GM04504 (cell line): ENCODE measurements at places on chromosomes 3 and 15.

GRCh38 chr15:101018016-101018415 is 98.9 kb downstream of the LRRK1 start:
- no peak for DNase-seq

DNA sequence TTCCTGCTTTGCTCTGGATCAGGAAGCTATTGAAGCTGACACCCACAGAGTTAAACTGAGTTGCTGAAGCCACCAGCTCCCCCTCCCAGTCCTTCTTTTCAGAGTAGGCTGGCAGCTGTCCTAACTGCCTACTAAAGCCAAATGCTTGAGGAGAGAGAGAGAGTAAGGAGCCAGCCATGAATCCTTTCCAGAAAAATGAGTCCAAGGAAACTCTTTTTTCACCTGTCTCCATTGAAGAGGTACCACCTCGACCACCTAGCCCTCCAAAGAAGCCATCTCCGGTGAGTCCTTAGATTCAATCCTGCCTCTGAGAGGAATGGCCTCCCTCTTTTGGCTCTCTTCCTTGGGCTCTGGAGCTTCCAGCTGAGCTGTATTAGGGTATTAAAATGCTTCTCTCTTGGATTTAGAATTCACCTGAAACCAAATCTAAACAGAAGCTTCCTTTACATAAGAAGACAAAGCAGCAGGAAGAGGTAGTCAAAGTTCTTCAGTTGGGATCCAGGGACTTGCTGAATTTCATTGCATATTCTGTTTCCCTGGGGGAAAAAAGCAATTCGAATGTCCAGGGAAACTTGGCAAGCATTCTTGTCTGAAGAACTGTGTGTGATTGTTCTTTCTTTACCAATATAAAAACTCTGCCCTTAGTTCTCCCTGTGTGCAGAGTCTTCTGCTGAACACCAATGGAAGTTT is at the start of gene SLC15A2:
TSS of gene SLC15A2 (plus strand) at position 101 of the 690 bp plus-strand sequence. CDS start at position 177, 76 bp downstream.
- DNase-seq: no peak

- DNase-seq: no peak
Observed at GRCh38 chr3:50625231-50626182, 8.6 kb downstream of the MAPKAPK3 start.

DNA sequence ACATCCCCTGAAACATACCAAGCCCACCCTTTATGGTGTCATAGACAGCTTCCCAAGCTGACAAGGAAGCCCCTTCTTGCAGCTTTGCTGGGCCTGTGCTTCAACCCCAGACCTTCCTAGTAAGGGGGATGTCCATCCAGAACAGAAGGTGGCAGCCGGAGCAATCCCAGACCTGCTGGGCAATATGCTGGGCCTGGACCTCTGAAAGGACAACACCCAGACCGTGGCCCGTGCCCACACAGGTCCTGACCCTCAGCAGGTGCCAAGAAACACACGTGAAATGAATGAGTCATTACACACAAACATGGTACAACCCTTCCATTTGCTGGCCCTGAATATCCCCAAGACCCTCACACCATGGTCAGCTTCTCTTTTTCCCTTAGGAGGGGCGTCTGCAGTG is 19.8 kb upstream of the VILL start:
- DNase-seq: no peak

DNA sequence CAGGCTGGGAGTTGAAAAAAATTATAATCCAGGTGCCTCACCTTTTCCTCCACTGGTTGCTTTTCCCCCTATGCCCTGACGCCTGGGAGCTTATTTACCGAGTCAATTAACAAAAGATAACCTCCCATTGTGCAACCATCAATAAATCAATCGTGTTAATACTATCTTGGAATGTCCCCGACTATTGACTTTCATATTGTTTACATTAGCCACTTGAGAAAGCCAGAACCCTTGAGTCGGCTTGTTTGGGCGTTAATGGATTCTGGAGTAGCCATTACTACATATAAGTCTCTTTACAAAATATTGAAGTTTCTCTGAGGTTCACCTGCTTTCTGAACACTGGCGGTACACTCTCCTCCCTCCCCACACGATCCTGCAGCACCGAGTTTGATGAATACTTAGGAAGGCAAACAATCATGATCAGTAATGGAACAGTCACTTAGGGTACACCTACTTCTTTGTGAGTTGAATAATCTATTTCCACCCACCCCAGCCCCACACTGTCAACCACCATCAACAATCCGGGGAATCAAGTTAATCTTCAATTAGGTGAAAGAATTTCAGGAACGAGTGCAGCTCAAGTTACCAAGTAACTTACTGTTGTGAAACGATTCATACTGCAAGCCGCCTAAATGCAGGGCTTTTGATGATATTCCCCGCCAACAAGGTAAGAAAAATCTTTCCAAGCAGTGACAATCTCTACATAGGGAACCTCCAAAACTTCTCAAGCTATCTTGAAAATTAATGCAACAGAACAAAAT is 159.3 kb upstream of the NR2F2 start:
- no peak for DNase-seq

DNA sequence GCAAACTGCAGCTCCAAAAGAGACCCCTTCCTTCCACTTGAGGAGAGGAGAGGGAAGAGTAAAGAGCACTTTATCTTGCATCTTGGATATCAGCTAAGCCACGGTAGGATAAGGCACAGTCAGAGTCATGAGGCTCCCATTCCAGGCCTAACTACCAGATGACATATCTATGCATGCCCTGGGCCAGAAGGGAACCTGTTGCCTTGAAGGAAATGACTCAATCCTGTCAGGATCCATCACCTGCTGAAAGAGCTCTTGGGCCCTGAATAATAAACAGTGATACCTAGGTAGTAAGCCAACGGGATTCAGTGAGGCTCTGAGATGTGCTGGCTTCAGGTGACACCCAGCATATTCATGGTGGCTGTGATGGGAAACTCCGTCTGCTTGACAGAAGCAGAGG is 118.5 kb upstream of the EPHA3 start:
- DNase-seq: no peak

- DNase-seq: no peak
Observed at GRCh38 chr15:70512772-70513362, 250.5 kb downstream of the UACA start.

GRCh38 chr3:53489787-53490458 is 4.5 kb upstream of the CACNA1D start:
- DNase-seq: no peak

GRCh38 chr3:157532529-157533297 is 29.5 kb upstream of the VEPH1 start:
- DNase-seq: peak; percentile 80

- DNase-seq: no peak
Observed at GRCh38 chr3:184227481-184227935, 1.9 kb upstream of the VWA5B2 start.

DNA sequence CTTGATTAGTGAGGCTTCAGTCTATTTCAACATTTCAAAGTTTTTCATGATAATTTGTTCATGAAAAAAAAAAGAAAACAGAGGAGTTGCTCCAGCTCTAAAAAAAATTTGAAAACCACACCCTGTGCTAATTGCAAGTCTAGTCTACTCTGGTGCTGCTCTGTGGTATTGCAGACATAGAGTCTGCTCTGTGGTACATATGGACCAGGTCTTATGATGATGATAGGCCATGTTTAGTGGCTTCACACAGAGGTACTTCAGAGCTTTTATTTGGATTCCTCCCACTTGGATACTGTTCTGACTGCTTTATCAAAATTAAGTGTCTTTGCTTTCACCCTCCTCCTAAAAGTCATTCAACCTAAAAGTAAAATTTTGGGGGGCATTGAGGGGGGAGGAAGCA is 160.8 kb downstream of the ALCAM start:
- DNase-seq: no peak

DNA sequence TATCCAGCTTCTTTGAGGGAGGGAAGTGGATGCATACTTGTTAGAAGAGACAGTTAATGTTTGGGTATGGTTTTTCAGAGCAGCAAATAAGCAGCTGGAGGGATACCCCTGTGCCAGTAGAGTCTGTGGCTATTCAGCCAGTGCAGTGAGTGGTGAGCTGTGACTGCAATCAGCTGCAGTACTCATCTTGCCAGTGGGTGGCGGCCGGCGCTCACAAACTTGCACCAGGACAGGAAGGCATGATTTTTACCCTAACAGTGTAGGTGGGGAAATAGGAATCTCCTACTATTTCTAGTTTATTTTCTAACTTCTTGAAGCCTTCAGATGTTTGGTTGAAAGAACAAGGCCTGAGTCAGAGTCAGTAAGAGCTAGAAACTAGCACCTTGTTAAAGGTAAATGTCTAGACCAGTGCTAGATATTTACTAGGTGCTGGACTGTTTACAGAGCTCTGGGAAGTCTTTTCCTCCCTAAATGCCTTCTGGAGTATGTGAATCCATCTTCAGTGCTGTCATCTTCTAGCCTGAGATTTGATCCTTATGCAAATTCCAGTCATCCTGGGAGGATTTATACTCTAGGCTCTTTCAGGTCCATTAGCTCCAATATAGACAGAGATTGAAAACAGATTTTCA is 23.6 kb downstream of the TIMP4 start:
- no peak for DNase-seq

- DNase-seq: no peak
Observed at GRCh38 chr3:188208516-188208981, 54.6 kb downstream of the LPP start.
